ENCODE measurements at places on chromosomes 1 and 21.
A peak's percentile ranks its signal among the peaks of the same experiment; 100 is the strongest.

DNA sequence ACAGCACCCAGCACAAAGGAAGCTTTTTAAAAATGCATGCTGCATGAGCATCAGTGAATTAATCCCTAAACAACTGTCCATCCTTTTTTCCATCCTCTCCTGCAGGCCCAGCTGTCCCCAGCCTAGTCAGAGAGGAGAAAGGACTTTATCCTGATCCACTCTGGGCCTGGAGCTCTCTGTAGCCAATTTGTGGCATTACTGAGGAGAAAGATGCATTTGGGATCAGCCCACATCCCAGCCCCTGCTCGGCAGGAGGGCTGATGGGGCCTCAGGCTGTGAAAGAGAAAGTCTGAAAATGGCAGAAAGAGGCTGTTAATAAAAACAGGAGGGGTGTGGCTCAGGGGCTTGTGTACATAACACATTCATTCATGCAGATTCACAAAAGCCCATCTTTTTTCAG, 37.5 kb upstream of the ATP2B4 start:
- DNase-seq: no peak

DNA sequence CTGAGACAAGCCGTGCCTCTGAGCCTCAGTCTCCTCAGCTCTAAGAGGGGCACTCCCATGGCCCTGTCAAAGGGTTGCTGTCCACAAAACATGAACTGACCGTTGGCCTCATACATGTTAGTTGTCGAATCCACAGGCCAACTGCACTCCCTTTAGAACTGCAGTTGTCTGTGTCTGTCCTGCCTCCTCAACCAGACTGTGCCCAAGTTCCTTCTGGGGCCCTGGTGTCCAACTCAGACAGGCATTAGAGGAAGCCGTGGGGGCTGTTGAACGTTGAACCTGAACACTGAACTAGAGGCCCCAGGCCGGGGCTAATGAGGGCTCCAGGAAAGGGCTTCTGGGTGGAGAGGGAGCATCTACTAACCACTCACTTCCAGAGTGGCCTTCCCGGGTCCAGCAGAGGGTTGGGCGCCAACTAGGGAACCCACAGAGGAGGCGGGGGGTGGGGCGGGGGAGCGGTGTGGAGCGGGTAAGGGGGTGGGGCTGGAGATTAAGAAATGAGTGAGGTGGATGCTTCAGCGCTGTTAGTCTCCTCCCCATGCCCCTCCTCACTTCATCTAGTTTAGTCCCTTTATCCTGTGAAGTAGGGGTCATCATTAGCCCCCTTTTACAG, at the start of gene RAB42:
Gene RAB42 (plus strand): TSS at position 558 of the 613 bp plus-strand sequence. CDS start 247 bp downstream, outside the sequence.
- DNase-seq: peak; percentile 89

- DNase-seq: peak; percentile 6
These were observed 154.2 kb downstream of the ZP4 start for GRCh38 chr1:237736372-237737029.

- no peak for DNase-seq
These were observed 568.8 kb upstream of the ZRANB2 start for GRCh38 chr1:71649608-71650007.

GRCh38 chr1:8523666-8524206, 205.8 kb downstream of the SLC45A1 start:
- no peak for DNase-seq

DNA sequence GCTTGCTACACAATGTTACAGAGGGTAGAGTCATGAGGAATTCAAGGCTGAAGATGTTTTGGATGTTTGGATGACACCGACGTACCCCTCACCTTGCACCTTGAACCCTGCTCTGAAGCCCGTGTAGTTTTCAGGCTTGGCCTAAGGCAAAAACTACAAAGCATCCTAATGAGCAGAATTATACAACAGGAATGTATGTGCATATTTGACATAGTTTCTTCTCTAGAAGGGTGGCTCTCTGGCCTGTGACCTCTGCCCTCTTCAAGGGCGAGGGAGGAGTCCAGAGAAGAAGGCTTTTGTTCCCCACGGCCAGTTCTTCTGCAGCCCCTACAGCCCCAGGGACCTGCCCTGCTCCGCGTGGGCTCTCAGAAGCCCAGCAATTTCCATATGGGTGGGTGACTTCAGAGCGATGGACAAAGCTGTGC, 43.3 kb downstream of the L1TD1 start:
- no peak for DNase-seq

- DNase-seq: no peak
These were observed 9.7 kb upstream of the EPHA2 start for GRCh38 chr1:16165548-16165947.

DNA sequence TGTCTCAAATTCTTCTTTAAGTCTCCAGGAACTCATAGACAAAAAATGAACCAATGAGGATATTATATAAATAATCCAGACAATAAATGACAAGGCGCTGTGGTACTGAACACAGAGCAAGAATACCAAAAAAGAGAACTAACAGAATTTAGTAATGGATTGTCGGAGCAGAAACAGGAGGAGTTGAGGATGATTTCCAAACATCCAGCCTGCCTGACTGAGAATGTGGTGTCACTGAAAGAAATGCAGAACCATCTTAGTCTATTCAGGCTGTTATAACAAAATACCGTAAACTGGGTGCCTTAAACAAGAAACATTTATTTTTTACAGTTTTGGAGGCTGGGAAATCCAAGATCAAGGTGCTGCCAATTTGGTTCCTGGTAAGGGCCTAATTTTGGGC, 79.7 kb downstream of the RGS2 start:
- no peak for DNase-seq

DNA sequence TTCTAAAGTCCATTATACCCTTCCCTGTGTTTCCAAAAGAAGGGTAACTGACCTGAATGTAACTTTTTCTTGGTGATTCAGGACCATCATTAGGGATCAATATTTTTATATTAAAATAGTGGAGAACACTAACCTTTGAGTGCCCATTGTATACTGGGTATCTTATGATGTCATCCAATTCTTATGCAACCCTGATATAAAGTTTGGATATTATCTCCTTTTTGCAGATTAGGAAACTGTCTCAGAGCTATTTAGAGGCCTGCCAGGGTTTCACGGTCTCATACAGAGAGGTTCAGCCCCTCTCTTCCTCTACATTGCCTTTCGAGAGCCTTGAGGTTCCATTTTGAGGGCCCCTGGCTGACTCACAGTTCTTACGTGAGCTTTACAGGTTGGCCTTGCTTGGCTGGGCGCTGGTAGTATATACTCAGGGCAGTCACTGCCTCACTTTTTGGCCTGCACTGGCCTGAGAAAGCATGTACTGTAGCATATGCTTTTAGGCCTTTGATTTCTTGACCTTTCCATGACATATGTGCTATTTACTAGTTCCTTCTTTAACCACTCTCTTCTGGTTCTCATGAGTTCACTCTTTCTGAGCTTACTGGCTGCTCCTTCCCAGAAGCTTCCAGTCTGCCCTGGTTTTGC, 15.7 kb upstream of the FOXO6 start:
- no peak for DNase-seq

- no peak for DNase-seq
These were observed 163.2 kb downstream of the LRRC40 start for GRCh38 chr1:70042090-70042731.

All from H7 (cell line).